ENCODE measurements at places on chromosomes 6 and 20.

GRCh38 chr6:150719099-150719766, 119.5 kb downstream of the PLEKHG1 start:
- DNase-seq = no peak

DNA sequence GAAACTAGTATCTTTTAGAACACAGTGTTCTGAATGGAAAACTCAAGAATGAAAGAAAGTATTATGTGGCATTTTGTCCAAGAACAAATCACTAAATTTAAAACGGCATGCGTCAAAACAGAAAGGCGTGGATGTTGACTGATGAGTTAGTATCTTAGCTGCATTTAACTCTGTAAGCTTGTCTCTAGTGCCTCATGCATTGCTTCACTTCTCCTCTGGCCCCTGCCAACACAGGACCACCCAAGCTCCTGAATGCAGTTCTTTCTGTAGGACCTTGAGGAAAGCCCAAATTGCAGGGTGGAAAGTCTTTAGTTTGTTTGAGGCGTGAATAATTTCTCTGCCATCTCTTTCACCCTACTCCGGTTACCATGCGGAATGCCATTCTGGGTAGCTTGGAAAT, 632.2 kb downstream of the COL12A1 start:
- no peak for DNase-seq

DNA sequence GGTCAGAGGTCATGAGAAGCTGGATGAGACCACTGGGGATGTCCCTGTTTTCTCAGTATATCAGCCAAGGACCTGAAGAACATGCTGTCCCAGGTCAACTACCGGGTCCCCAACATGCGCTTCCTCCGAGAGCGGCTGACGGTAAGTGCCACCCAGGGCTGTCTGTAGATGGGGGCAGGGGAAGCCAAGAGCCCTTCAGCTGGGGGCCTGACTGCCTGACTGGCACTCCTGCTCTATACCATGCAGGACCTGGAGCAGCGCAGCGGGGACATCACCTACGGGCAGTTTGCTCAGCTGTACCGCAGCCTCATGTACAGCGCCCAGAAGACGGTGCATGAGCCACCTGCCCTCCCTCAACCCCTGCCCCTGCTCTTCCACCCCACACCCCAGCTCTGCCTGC, 25.1 kb downstream of the PLCG1 start:
- no peak for DNase-seq

GRCh38 chr20:63483834-63484233, 11.4 kb upstream of the KCNQ2 start:
- no peak for DNase-seq

DNA sequence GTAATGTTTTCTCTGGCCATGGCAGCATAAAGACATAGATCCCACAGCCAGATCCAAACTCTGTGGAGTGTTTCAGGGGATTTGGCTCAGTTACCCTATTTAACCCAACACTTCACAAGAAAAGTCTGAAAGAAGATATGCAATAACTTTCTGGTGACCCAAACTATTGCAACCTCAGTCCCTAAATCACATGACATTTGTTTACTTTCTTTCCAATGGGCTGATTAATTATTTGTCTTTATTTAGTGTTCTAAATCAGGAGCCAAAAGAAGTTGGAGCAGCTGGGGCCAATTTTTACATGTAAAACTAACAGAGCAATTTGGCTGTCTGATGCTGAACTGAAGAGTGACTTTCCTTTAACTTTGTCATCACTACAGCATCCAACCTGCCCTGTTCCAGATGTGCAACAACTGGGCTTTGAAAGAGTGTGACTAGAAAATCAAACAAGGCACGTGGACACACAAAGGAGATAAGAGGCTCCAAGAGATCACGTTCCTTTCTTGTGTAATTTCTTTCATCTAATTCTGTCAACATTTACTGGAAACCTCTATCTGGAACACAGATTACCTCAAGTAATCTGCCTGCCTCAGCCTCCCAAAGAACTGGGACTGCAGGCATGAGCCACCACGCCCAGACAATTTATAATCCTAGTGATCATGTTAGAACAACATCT, 90.8 kb downstream of the TRMT11 start:
- no peak for DNase-seq
